ENCODE measurements at places on chromosomes 2 and 18.

DNA sequence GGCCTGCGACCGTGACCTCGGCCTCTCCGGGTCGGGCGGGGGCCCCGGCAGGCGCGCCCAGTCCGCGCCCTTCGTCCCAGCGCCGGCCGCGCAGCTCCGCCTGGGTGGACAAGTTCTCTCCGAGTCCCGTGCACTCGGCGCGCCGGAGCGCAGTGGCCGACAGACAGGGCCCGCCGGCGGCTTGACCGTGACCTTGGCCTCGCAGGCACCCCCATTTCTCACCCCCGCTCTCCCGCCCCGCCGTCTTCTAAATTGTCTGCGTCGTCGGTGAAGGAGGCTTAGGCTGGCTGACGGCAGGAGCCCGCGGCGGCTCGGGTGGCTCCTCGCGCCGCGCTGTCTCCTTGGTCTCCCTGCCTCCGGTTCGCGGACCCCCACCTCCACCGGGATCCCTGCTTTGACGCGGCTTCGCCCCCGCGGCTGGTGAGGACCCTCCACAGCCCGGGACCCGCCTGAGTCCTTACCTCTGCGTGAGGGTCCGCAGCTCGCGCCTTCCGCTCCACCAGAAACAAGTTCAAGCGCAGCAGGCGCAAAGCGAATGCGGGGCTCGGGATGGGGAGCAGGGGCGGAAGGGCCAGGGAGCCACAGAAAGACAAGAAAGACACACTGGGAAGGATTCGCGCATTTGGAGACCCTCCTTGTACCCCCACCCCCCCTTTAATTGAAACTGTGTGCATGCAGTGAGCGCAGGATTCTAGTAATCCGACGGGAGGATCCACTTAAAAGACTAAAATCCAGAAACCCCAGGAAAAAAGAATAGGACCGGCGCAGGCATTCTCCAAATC lies 4.0 kb downstream of the PTGR3 start:
- no peak for DNase-seq

DNA sequence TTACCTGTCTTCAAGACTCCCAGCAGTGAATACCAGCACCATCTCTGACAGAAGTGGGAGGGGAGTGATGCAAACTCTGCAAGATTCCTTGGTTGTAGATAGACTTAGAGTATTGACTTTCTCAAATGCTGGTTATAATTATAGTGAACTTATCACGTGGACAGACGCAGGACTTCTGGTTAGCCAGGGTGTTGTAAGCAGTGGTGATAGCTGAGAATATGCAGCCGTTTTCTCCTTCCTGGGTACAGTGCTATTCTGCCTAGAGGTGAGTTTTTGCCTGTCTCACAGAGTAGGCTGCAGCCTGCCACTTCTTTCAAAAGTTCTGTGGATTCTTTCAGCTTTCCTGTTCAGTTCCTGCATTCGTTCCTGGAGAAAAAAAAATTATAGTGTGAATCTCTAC lies 733 bp upstream of the CXCR2 start:
- DNase-seq, result no peak

DNA sequence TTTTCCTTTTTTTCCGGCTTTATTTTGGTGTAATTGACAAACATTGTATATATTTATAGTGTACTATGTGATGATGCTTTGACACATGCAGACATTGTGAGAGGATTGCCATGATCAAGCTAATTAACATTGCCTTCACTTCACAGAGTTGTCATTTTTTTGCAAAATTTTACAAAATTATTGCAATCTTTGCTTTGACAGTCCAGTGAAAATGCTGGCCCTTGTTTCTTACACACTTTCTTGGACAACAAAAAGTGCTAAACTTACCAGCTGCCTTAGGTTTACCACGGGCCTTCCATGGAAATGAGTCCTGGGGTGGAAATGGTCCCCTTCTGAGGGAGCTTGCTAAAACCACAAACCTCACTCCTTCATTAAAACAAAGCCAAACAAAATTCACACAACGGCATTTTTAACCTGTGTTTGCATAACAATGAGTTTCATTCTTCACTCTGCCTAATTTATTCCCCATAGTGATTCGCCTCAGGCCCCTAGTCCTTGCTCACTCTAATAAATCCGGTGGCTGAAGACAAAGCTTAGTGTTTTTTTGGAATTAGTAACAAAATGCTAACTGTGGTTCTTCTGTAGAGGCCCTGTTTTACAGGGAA lies 32.2 kb downstream of the LINC00305 start:
- no peak for DNase-seq

DNA sequence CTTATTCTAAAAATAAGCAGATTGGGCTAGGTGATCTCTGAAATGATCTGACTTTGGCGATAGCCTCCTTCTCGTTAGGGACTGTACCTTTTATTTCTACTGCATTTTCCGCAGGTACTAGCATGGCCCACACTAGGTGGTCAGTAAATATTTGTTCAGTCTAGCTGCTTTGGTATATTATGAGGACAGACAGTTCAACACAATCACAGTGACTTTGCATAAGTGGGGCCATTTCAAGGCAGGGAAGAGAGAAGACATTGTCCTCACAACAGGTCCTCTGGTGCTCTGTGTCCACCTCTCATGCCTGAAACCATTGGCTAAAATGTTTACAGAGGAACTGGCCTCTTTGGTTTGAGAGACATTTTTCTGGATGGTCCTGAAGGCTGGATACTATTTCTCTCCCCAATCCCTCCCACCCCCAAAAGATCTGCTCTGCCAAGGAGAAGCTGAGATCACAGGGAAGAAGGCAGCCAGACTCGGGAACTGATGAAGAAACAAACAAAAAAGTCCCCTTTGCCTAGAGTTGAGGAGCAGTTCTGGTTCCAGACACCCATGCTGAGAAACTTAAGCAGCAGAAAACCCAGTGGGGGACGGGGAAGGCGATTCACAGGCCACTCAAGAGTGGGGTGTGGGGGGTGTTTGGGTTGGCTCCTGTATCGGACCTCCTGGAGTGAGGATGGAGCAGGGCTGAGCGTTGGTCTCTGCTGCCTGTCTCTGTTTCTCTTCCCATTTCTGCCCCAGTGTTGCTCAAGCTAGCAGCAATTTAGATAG lies 2.9 kb upstream of the TNP1 start:
- DNase-seq, result no peak

- DNase-seq, result no peak
Observed at GRCh38 chr2:235347691-235348090, 146.2 kb upstream of the AGAP1 start.

DNA sequence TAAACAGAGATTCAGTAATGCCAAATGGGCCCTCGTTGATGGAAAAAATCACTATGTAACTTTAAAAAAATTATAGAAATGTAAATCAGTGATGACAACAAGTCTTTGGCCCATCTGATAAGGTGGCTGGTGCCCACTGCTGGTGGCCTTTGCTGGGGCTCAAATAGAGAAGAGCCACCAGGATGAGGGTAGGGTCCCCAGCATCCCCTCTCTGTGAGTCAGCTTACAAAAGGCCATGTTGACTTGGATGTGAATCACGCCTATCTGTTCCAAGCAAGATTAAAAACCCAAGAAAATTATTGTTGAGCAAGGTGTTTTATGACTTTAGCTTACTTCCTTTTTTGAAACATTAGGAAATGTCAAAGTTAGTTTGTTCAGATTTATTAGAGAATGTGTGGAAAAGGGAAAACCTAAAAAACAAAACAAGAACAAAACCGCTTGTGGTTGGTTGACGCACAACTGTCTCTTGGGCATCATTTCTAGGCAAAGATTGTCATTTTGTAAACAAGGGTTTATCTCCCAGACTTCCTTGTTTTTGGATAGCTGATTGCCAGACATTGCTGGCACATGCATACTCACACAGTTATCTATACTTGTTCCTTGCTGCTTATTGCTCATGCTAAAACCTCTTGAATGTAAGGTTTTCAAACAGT lies 53.7 kb upstream of the ZNF396 start:
- no peak for DNase-seq

- DNase-seq, result no peak
Observed at GRCh38 chr2:27671235-27671634, 7.5 kb downstream of the SLC4A1AP start.

- no peak for DNase-seq
Observed at GRCh38 chr2:227036527-227036926, 127.5 kb downstream of the COL4A4 start.

DNA sequence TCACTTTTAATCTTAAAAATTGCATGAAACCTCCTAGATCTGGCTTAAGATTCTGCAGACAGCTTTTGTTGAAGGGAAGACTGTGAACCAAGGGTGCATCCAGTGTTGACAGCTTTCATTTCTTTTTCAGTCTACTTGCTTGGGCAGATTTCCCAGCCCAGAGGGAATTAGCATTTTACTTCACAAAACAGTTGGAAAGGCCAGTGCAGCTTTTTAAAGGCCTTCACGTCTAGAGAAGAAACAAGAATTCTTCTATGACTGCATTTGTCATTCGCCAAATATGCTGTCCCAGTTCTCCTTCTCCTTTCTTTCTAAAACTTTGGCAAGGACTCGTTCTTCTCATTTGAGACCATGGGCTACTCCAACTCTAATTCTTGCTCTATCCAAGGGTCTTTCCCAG lies 17.4 kb downstream of the NTSR2 start:
- no peak for DNase-seq

GRCh38 chr2:98923244-98923940 lies 12.6 kb downstream of the CRACDL start:
- DNase-seq, result no peak

DNA sequence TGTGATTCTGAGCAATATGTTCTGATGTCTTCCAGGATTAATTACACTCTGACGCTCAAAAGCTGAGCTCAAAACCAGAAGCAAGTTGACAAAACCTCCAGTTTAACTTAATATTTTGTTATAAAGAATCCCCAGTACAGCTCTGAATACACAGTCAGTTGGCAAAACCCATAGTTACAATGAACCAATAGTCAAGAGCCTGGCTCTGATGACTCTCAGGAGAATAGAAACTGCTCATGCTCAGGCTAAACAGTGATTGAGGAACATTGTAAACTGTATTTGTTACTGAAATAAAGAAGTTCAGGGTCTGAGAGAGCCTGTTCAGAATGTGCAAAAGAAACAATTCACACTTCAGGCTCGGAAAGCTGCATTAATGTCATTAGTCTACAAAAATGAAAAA lies 1565.9 kb downstream of the SUCLG1 start:
- no peak for DNase-seq

- DNase-seq, result no peak
Observed at GRCh38 chr2:130951018-130951417, 114.3 kb downstream of the ARHGEF4 start.

GRCh38 chr18:39188278-39188677 lies 1622.7 kb upstream of the CELF4 start:
- DNase-seq, result peak; percentile 47

GRCh38 chr2:88054782-88055370 lies 707 bp downstream of the KRCC1 start:
- DNase-seq, result no peak

GRCh38 chr18:42893977-42894376 lies 221.5 kb downstream of the RIT2 start:
- no peak for DNase-seq

DNA sequence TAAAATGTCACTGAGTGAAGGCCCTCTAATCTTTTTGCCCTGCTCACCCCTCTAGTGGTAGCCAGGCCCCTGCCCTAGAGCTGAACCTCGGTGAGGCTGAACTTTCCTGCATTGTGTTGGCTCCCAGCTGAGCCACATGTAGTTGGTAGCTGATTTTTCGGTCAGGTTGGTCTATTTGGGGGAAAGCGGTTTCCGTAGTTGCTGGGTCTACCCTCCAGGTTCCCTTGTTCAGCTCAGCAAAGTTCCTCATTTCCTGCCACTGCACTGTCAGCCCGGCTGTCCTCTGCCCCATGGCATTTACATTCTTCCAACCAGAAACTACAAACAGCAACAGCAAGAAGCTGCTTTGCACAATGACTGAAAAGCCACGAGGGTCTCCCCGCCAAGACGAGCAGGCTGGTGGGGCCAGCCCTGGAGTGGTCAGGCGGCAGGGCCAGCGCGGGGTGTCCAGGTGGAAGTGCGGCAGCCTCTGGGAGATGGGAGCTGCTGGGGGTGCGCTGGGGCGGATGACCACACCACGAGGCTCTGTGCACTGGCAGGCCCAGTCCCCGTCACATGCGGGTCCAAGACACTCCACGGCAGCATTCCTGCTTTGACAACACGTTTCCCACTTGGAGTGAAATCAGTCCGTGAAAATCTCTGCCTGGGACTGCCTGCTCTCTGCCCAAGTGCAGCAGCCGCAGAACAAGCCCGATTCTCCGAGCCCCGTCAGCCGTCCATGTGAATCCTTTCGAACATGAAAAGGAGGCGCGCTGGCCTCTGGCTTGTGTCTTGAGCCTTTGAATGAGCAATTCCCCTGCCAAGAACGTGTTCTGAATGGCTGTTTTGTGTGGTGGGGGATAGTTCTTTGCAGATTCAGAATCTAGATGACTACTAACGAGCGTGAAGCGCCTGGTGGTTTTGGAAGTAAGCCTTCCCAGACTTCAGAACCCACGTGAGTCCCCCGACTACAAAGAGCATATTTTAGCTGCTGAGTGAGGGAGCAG lies 159.4 kb downstream of the ASB1 start:
- DNase-seq, result no peak

- DNase-seq, result no peak
Observed at GRCh38 chr2:184562532-184562931, 35.8 kb upstream of the ZNF804A start.

DNA sequence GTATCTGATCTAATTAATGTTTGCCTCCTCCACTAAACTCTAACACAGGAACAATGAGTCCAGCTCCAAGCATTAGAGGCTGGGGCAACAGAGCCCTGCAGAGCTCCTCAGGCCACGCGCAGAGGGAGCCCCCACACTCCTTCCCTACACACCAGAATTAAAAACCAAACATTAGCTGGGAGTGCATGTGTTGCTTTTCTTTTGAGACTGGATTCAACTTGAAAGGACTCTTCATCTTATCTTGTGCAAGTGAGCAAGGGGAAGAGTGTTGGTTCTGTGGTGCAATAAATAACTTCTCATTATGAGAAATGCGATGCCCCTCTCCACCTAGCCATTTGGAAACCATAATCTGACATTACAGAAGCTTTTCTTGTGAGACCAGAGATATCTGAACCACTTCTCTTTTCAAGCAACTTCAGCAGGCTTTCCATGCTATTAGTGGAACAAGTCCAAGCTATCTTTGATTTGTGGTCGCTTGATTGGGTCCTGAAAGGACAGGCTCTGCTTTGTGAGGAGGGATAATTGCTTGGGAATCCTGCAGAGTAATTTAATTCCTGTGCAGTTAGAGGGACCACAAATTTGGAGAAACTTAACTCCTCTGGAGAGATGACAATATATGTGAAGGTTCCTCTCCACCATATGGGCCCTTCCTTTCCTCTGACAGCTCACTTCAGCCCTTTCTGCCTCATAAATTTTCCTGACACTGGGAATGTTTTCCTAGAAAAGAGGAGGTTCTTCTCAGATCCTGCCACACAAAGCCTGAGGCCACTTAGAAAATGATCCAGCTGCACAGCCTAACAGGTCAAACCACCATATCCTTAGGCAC lies 112.5 kb downstream of the ATL2 start:
- DNase-seq, result peak; percentile 4

GRCh38 chr2:229501051-229501794 lies 213.1 kb downstream of the DNER start:
- no peak for DNase-seq

All from NCI-H2171 treated with DMSO at 0.1 percent for 48 hours (cell line).